Cardiac fibroblast (primary cell): ENCODE measurements at places on chromosomes 11 and 22.

DNA sequence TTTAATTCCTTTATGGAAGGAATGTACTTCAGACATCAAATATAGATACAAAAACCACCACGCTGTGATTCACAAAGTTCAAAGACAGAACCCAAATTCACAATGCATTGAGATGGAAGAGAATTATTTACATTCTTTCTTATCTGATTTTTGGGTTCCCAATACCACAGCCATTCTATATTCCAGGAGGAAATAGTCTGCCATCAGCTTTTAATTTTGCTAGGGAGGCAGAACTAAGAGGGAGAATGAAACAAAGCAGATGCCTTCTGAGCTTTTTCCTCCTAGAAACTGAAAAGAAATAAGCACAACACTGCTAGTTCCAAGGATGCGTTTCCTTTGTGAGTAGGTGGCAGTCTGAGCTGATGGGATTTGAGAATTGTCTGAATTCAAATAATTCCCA is 283.0 kb upstream of the NARS2 start:
- DNase-seq, result no peak

DNA sequence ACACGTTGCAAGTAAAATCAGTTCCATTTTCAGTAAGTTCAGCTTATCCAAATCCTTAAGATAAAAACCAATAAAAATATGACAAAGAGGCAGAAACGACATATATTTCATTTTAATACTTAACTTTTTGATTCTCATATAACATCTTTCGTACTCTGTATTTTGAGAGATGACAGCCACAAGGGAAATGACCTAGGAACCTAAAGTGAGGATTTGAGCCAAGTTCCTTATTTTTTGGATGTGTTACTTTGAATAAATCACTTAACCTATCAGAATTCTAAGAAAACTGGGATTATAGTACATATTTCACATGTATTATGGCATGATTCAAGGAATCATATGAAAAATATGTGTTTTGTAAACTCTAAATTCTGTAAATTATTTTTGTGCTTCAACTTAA is 143.6 kb upstream of the TRPC6 start:
- no peak for DNase-seq

GRCh38 chr22:50258361-50259292 is 2.9 kb downstream of the MAPK12 start:
- DNase-seq, result no peak

DNA sequence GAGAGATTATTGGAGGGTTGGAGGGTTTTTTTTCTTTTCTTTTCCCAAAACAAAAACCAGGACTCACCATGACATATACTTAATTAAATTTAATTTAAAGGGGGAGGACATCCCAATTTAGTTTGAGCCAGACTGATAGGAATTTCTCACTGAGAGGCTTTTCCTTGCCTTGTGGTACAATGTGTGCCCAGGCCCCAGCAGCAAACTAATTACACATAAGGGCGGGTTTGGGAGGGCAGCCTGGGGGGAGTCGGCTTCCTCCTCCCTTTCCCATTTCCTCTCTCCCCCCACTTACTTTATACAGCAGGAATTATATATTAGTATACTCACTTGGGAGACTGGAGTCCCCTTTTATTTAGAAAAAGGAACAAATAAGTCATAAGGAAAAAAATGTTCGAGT is 2.9 kb downstream of the TEAD1 start:
- DNase-seq, result peak; percentile 57

- DNase-seq, result no peak
Measured at GRCh38 chr22:32331236-32331917, 26.3 kb upstream of the RFPL3 start.

- no peak for DNase-seq
Measured at GRCh38 chr22:28656181-28656580, 23.5 kb downstream of the TTC28 start.

DNA sequence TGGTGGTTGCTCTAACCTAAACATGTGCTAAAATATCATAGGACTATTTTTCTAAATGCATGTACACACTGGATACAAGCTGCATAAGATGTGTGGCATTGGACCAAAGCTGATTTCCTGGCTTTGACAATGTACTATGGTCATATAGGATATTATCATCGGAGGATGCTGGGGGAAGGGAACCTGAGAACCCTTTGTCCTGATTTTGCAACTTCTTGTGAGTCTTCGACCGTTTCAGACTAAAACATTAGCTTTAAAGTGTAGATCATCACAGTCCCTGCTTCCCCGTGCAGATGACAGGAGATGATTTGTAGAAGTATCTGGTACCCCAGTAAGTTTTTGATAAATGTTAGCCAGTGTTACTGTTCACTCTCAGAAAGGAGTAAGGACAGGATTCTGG is 554.7 kb downstream of the MIAT start:
- peak; percentile 75 for DNase-seq

DNA sequence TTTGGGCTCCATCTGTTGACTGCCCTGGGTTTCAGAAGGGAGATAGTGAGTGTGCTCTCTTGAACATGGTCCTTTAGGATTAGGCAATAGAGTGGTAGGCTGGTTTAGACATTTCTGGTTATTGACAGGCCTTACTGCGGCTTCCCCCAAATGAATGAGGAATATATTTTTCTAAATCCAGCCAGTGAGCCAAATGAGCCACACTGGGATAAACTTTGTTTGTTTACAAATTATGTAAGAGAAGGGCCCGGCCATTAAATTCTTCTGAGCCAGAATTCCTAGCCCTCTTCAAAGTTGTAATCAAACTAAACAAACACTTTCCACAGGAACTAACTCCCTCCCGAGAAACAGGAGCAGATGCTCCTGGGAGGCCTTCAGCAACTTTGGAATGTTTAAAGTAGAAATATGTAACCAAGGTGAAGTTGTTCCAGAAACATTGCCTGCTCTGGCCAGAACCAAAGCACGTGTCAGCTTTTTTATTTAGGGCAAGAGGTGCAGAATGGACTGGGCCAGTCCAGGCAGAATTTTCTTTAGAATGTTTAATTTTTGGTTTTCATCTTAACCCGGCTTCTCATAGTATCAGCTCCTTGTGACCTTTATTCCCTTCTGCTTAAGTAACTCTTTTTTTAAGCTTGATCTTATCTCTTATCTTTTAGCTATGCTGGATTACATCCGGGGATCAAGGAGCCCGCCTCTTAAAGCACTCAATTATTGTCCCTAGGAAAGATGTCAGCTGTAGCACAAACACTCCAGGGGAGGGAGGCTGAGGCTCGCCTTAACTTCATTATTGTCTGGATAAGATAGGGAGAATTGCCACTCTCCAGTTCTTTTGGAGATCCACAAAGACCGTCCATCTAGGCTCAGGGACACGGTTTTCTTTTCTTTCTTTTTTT is 28.7 kb downstream of the ZNRF3 start:
- peak; percentile 62 for DNase-seq

DNA sequence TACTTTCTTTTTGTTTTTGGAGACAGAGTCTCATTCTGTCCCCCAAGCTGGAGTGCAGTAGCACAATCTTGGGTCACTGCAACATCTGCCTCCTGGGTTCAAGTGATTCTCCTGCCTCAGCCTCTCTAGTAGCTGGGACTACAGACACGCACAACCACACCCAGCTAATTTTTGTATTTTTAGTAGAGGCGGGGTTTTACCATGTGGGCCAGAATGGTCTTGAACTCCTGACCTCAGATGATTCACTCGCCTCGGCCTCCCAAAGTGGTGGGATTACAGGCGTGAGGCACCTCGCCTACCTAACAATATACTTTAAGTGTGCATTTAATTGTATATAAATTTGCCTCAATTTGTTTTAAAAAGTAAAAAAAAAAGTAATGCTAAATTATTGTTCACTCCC is 38.4 kb downstream of the GRK3 start:
- no peak for DNase-seq

DNA sequence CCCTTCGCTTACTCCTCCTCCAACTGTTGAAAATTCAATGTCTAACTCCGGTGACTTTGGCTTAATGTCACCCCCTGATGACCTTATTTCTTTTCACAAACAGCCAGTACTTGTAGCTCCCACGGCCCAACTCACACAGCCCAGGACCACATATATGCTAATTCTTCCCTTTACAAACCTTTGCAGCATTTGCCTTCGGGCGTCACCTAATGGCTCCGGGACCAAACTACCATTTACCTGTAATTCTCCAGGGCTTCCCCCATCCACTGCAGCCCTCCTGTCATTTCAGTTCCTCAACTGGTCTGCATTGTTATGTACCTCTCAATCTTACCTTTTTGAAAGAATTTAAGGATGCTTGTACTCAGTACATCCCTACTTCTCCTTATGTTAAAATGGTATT is 29.8 kb upstream of the OR56B4 start:
- DNase-seq, result no peak

DNA sequence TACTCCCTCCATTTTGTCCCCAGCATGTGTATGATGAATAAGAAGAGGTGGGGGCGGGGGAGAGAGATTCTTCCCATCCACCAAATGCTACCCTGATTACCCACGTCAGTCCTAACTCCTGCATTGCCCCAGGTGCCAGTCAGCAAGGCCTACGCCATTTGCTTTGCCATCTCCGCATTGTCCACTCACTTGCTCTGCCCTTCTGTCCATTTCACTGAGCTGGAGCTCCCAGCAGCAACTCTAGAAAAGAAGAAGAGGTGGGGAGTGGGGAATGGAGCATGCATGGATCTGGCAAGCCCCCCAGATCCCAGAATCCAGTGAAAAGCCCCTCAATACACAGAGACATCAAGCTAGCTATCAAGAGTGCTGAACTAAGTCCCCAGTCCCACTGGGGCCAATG is 19.0 kb downstream of the WT1 start:
- no peak for DNase-seq

- DNase-seq, result no peak
Measured at GRCh38 chr11:102260241-102260640, 57.0 kb upstream of the BIRC3 start.

DNA sequence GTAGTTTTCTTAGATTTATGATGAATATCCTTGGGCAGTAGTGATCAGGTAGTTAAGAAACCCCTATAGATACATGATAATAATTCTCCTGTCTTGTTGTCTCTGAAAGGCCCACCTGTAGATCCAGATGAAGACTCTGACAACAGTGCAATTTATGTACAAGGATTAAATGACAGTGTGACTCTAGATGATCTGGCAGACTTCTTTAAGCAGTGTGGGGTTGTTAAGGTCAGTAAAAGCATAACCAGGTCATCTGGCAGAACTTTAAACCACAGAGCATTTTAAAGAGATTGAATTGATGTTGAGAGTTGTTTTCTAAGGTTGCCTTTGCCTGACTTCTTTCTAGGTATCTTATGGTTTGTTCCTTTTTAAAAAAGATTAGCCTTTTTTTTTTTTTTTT is 14.1 kb upstream of the GAS2L1 start:
- DNase-seq, result no peak

DNA sequence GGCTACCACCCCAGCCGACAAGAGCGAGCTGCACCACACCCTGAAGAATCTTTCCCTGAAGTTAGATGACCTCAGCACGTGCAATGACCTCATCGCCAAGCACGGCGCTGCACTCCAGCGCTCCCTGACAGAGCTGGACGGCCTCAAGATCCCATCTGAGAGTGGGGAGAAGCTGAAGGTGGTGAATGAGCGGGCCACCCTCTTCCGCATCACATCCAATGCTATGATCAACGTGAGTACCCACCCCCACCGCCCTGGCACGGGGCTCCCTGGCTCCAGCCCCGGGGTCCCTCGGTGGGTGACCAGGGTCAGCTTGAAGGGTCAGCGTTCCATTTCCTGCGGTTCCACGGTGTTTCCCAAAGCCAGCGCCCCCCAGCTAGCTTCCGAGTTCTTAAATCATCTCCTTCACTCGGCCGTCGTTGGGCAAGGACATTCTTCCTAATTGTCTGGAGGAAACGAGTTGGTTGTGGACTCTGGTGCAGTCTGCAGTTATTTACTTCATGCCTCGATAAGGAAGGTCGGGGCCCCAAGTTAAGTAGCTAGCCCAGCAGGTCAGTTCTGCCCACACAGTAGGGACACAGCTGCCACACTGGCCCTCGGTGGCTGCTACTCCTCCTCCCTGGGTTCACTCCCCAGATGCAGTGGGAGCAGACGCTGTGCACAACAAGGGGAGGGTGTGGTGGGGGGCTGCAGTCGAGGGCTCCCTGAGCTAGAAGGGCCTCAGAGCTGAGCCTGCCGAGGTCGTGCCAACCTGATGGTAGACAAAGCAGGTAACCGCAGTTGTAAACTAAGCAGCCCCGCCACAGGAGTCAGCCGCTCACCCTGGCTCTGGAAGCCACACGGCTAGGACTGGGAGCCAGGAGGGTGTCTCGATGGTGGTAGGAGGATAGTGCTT is 97.9 kb downstream of the MORC2 start:
- DNase-seq, result no peak

DNA sequence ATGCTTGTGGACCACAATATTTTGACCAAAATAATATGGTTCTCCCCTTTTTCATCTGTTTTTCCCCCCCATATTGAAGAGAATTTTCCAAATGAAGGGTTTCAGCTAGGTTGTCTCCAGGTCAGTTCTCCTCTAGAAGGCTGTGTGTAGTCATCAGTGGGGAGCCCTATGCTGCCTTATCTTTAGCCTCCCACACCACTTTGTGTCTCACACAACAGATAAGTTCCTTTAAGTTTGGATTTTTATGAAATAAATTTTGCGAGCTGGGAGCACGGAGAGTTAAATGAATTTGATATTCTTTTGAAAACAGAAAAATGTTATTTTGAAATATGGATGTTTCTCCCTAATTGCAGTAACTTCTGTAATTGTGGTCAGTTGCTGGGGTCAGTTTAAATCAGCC is 28.9 kb downstream of the PAX6 start:
- no peak for DNase-seq

DNA sequence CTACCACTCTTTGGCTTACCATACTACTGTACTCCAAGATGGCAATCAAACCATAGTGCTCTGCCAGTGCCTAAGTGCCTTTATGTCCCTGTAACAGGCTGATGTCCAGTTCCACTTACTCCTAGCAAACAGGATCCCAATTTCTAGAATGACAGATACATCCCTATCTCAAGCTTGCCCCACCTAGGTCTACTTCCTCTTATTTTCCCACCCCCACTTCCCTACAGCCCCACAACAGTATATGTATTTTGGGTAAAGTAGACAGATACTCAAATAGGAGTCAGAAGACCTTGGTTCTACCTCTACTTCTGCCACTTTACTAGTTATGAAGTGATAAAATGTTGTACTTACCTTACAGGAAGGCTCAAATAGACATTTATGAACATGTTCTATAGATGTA is 24.1 kb downstream of the SIK3 start:
- no peak for DNase-seq

DNA sequence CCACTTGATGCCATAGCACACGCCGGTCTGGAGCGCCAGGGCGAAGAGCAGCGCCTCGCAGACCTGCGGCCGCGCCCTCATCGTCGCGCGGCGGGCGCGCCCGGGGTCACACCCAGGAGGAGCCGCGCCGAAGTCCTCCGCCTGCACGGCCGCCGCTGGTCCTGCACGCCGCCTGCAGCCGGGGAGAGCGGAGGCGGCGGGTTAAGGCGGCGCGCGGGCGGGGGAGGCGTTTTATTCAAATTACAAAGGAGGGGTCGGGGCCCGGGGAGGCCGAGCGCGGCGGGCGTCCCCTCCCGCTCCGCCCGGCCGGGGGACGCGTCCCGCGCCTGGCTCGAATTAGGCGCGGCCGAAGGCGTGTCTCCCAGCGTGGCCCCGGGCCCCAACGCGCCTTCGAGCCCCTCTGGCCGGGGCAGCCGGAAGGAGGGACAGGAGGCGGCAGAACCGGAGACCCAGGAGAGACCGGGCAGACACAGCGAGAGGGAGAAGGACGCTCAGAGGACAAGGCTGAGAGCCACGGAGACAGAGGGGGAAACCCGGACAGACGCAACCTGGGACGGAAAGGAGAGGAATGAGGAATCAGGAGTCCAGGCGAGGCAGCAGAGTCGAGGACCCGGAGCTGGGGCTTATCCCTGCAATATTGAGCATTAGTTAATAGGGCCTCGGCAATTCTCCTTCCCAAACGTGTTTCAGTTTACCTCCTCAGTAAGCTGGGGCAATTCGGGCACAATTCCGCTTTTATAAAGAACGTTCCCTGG is at the start of gene WNT11:
TSS of gene WNT11 (minus strand) at position 176 of the 755 bp plus-strand sequence. CDS start at position 81, 95 bp downstream.
- DNase-seq, result peak; percentile 44
